ENCODE measurements at places on chromosomes 4 and X. TPM values are rescaled to one million over a fixed set of nuclear protein-coding genes. Genes with fewer than 3 reads are reported as not detected.

Gene SMIM10
- 0.78 TPM for total RNA-seq

Gene NOP14
- 5.6 TPM for total RNA-seq

Gene FAM184B
- total RNA-seq = 3.6 TPM

Gene EPGN
- not detected for total RNA-seq

DNA sequence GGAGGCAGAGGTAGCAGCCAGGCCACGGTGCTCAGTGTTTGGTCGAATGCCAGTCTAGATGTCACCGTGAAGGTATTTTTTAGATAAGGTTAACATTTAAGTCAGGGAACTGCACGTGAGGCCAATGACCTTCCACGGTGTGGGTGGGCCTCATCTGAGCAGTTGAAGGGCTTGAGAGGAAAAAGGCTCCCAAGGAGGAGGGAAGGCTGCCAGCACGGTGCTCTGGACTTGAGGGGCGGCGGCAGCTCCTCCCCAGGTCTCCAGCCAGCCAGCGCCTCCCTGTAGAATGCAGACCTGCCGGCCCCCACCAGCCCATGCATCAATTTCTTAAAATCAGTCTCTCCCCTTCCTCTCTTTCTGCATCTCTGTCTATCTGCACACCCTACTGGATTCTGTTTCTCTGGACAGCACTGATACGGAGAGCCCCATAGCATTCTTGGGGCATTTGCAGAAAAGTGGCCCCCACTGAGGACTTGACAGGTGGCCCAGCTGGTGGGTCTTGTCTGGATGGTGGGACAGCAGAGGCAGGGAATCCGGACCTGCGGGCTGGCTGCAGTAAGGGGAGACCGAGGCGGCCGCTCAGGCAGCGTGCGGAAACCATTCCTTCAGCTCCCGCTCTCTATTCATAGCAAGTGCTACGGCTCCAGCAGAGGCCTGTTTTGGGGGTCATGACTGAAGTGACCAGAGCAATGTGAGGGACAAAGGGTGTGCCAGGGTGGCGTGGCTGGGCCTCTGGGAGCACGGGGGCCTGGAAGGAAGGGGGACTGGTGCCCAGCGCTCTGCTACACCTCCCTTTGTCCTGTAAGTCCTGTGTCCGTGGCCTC, 7.9 kb upstream of the RGS12 start:
- no peak for DNase-seq
